ENCODE measurements at places on chromosomes 1 and 21. TPM values are rescaled to one million over a fixed set of nuclear protein-coding genes. Genes with fewer than 3 reads are reported as not detected.

Gene TNFRSF1B
- total RNA-seq: 252 TPM

Gene ALX3
- total RNA-seq: not detected

Gene PCSK9
- not detected for total RNA-seq

Gene APOBEC4
- not detected for total RNA-seq

Gene AADACL4
- total RNA-seq: not detected

Gene DUSP10
- 251 TPM for total RNA-seq

Gene WNT3A
- not detected for total RNA-seq

Gene SPRR4
- not detected for total RNA-seq

Gene PLA2G2A
- total RNA-seq: not detected
